Hepatic stellate cell (primary cell): ENCODE measurements at places on chromosomes 16 and 17.

DNA sequence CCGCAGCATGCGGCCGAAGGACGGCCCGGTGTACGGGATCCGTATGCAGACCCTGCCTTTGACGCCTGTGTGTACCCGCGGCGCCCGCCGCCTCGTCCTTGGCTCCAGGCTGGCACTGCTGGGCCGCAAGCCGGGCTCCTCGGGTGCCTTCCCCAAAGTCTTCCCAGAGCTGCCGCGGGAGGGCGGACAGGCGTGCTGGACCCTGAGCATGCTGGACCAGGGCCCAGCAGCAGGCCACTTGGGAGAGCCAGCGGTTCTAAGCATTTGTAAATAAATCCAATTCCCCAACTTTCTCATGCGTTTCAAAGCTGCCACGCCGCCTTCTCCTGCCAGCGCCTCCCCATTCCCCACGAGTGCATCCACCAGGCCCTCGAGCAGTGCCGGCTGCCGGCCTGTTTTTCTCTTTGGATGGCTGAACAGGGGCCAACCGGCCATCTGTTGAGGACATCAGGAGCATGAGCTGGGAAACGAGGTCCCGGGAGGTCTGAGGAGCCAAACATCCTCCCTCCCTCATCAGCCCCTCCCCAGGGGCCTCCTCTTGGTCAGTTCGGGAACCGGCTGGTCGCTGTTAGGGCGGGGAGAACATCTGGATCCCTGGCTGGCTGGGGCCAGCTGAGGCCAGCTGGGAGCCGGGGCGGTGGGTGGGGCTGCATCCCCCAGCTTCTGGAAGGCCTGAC lies 20.5 kb upstream of the PABPN1L start:
- peak; percentile 45 for DNase-seq

DNA sequence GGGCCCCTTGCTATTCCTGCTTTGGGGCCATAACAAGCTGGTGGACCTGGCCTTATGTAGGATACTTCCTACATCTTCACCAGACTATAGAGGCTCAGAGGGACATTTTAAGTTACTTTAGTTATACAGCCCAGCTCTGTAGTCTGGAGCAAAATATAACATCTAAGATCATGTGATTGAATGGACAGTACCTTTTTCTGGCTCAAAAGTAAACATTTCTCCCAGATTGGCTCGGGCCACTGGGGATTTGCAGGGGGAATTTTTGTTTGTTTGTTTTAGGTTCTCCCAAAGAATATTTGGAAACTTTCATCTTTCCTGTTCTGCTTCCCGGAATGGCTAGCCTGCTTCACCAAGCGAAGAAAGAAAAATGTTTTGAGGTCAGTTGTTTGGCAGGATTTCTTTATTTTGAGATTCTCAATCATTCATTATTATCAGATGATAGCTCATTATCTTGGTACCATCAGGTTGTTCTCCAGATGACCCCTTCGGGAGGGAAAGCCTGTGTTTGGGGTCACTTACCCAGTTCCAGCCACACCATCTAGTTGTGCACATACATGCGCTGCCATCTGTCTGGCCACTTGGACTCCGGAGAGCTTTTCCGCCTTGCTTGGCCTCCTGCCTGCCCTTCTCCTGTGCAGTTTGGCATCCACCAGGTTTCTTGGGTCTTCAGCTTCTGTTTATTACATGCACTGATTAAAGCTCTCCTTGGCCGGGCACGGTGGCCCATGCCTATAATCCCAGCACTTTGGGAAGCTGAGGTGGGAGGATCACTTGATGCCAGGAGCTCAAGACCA lies 17.2 kb downstream of the IQCK start:
- no peak for DNase-seq

- no peak for DNase-seq
Observed at GRCh38 chr17:82278308-82278707, 4.8 kb upstream of the CSNK1D start.

- no peak for DNase-seq
Observed at GRCh38 chr17:79023180-79023705, 726 bp upstream of the C1QTNF1 start.

DNA sequence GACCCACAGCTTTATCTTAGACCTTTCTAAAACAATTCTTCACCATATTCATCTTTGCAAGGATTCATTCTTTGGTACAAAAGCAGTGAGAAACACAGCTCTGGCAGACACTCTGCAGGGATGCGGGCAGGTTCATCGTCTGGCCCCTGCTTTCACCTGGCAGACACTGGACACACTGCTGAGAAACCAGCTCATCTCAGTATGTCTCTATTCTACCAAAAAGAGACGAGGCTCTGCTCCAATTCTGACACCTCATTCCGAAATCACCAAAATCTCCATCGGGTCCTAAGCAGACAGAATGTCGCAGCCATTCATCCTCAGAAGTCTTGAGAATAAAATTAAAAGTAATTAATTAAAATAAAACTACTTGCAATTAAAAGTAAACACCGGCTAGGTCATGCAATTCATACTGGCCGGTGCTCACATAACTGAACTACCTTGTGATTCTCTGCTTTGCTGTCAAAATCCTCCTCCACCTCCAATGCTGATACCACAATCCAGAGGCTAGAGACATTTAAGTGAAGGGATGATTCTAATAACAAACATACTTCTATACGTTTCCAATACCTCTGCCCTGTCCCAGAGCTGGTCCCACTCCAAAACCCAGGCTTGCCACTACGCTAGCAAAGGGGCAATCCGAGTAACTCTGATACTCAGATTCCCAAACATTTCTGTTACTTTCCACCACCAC lies 1.3 kb downstream of the RNF157 start:
- DNase-seq: no peak

DNA sequence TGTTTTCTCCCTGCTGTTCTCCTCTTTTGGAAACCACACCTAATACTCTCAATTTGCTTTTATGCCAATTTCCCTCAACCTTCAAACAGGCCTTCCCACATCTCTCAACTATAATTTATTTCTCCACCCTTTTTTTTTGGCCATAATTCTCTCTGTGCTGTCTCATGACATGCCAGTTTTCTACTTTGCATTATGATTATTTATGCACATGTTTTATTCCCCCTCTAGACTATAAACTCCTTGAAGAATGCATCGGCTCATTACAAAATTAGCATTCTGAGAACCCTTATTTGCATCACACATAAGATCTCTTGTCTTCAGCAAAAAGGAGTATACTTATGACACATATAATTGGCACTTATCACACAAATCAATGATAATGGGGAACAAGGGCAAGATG lies 10.9 kb upstream of the LYRM9 start:
- no peak for DNase-seq

GRCh38 chr17:34683390-34683789 lies 104.0 kb downstream of the TMEM132E start:
- no peak for DNase-seq

GRCh38 chr17:66032082-66032712 lies 159.7 kb downstream of the CEP112 start:
- no peak for DNase-seq
